ENCODE measurements at places on chromosomes 2 and 18.

- no peak for DNase-seq
Measured at GRCh38 chr2:18668221-18668620, 78.9 kb upstream of the NT5C1B start.

GRCh38 chr18:55515941-55516710 lies 71.9 kb downstream of the TCF4 start:
- DNase-seq = no peak

DNA sequence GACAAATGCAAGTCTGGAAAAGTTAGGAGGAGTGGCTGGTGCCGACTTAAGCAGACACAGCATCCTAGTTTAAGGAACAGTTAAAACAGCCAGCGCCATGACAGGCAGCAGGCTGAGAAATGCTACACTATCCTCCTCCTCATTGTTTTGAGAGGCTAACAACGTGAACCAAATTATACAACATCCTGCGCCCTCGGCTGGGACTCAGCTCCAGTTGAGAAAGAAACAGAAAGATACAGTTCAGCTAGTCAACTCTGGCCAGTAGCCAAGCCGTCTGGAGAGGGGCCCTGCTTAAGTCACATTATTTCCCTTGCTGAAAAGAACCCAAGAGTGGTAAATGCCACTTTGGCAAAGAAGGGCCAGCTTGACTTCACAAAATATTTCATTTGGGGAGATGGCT lies 90.2 kb downstream of the BCL11A start:
- DNase-seq = no peak

DNA sequence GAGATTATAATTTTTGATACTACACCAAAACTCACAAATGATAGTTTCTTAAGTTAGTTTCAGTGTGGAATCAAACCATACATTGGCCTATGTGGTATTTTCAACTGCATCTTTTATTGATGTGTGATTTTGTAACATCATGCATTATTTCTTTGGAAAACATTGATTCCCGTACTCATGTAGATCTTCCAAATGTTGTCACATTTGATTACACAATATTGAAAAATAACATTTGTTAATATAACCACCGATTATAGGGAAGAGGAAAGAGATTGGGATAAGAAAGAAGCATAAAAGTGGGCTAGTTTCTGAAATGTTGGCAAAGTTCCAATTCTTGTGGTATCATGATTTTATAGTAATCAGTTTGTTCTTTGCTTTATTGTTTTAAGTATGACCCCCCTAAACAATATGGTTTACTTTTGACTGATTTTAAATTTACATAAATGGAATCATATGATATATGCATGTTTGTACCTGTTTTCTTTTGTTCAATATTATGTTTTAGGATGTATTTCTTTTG lies 117.2 kb upstream of the OTX1 start:
- no peak for DNase-seq

- no peak for DNase-seq
Measured at GRCh38 chr2:45287045-45287444, 277.8 kb upstream of the SIX2 start.

DNA sequence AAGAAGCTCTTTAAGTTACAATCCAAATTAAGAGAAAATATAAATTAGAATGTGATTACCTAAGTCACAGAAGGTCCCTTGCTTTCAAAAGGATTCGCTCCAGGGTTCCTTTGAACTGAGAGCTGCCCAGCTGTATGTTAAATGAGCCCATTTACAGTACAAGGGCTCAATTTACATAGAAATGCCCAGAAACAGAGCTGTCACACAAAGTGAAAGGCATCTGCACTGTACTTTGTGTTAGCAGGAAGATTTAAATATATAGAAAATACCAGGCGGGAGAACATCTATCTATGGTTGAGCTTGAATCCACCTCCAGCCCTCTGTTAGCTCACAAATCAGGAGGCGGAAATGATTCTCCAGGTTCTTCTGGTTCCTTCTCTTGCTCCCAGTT lies 272.9 kb downstream of the PAX3 start:
- DNase-seq = no peak

- DNase-seq = no peak
Measured at GRCh38 chr2:114118088-114118487, 228.2 kb downstream of the ACTR3 start.

DNA sequence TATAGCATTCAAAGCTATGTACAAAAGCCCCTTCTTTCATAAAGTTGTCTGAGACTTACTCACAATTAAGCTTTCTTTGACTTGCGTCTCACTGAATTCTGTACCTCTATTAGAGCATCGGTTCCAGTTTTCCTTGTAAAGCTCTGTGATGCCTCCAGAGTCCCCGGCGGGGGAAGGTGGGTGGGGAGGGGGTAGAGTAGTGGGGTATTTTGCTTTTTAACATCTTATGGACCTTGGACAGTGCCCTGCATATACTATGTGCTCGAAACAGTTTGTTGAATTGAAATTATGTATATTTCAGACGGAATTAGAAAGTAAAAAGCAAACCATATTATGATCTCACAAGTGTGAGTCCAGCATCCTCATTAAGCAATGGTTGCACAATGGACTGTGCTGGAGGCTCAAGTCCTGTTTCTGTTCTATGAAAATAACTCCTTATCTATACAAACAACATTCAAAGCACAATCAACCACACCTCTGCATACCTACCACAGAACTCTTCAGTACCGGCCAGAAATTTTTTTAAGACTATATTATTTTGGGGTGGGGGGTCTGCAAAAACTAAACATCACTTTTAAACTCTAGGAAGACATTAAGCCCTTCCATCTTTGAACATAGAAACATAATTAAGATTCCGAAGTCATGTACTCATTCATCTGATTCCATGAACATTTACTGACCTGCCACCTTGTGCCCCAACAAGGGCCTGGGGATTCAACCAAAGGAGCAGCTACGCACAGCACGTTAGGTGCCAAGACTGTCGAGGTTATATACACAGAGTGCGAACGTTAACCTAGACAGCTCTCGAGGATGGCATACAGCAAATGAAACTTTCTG lies 908 bp downstream of the STAT1 start:
- no peak for DNase-seq

- DNase-seq = no peak
Measured at GRCh38 chr18:36158266-36158867, 28.7 kb downstream of the ELP2 start.

DNA sequence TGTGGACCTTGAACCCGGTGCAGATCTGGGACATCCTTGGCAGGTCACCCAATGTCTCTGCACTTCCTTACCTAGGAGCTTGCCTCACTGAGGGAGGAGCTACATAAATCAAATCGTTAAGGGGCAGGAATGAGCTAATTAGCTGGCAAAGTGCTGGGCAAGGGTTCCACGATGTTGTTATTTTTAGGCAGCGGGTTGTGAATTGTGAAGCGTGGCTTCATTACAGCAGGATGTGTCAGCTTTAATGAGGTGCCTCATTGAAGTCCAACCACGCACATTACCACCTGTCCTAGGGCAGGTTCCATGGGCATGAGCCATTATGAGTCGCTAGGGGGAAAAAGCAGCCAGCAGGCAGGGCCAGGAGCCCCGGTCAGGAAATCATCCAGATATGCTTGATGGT lies 127.0 kb upstream of the AGAP1 start:
- no peak for DNase-seq

DNA sequence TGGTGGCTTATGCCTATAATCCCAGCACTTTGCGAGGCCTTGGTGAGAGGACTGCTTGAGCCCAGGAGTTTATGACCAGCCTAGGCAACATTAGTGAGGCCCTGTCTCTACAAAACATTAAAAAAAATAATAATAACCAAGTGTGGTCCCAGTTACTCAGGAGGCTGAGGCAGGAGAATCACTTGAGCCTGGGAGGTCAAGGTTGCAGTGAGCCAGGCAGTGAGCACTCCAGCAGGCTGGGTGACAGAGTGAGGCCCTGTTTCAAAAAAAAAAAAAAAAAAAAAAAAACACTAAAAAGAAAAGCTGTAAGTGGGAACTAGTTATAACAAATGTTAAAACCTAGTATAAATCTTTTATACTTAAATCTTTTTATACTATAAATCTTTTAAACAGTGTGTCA lies 146.2 kb upstream of the ITGA4 start:
- no peak for DNase-seq

DNA sequence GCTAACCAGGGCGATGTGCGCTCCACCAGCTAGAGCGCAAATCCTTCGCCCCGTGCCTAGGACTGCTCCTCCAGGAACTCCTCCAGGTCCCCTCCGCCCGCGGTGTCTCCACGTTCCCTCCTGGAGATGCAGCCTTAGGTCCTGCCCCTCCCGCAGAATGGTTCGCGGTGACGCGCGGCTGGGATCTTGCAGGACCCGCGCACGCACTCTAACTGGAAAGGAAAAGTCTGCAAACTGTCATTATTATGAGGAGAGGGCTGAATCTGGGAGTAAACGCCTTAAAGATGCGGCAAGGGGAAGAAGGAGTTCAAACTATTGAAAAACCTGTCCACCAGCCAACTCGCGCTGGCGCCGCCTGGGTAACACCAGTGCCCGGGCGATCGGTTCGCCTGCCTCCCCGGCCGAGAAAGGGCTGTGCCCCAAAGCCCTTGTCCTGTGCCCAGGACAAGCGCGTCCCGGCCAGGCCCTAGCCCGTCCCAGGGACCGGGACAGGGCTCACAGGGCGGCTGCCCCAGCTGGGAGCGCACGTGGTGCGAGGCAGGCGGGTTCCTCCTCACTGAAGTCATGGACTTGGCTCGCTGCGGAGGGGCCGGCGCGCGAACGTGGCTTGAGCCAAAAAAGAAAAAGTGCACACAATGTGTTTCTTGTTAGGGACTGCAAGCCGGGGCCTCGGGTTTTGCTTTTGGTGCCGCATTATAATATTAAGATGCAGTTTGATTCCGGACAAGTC lies 5.5 kb upstream of the ID2 start:
- DNase-seq = no peak

DNA sequence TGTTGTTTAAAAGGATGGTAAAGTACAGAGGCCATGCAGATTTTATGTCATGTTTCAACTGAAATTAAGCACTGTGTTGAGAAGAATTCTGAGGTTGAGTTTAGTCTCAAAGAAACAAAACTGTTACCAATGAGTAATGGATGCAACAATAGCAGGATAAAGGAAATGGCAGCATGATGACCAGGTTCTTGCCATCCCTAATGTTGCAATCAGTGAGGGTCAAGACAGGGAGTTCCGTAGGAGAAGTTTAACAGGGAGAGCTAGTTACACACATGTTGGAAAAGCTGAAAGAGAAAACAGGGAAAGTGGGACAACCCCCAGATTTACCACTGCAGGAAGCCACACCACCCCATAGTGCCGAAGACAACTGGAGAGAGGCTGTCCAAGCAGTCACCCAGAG lies 343.8 kb upstream of the EPHA4 start:
- no peak for DNase-seq

GRCh38 chr2:1512321-1513289 lies 99.3 kb downstream of the TPO start:
- no peak for DNase-seq

DNA sequence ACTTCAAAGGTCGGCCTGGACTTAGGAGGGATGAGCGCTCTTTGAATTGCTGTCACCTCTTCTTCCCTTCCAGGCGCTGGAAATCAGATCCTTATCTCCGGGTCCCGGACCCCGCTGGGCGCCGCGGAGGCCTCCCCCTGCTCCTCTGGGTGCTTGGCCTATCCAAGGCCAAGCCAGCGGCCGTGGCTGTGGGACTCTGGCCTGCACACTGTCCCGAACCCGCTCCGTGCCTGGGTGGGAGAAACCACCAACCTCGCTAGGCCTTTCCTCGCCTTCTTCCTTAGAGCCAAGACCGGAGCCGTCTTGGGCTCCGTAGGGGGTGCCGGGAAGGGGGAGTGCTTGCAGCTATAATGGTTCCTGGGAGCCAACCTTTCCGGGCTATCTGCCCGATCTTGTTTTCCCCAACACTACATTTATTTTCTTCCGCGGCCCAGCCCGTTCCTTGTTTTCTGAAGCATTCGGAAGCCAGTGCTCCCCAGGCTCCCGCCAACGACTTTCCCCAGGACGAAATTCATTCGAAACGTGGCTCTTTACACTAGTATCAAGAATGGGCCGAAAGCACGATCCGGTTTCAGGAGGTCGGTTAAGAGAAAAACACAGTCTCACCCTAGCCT lies 2.4 kb downstream of the OSR1 start:
- DNase-seq = no peak

- DNase-seq = no peak
Measured at GRCh38 chr2:216233281-216233995, 124.3 kb downstream of the XRCC5 start.

DNA sequence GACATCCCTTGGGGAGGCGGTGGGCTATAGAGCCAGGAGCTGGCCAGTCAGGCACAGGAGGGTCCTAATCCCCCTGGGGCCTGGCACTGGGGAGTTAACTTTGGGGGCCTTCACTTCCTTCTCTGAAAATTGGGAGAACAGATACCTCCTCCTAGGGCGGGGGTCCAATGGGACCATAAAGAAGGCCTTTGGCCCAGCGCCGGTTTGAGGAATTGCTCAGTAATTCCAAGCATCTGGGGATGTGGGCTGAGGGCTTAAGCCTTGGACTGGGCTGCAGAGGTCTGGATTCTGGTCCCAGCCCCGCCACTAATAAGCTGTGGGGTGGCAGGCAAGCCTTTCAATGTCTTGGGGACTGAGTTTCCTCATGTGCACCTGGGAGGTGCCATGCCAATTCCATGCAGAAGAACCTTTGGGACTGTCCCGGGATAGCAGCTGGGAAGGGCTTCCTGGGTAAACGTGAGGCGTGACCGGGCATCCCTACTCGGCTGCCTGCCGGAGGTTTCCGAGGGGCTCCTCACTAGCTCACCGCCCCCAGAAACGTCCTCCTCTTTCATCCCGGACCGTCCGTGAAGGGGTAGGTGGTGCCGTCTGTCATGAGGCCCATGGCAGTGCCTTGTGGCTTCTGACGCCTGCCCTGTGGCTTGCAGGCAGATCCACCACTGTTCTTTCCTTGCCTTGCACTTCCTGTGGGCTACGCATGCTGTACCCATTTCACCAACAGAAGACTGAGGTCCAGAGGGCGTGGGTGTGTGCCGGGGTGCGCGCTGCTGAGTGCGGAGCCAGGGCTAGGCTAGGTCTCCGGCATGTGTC lies 67.4 kb upstream of the HPCAL1 start:
- DNase-seq = no peak

- DNase-seq = no peak
Measured at GRCh38 chr2:200752332-200752731, 59.4 kb upstream of the BZW1 start.

GRCh38 chr2:149061133-149061745 lies 22.7 kb downstream of the LYPD6B start:
- no peak for DNase-seq

Data from stimulated activated CD4-positive, alpha-beta T cell treated with anti-CD3 and anti-CD28 coated beads, TNF-alpha, amount 100 ng/mL, for 4 hours (primary cell).